ENCODE measurements at places on chromosomes 7 and 10. TPM values are rescaled to one million over a fixed set of nuclear protein-coding genes. Genes with fewer than 3 reads are reported as not detected.

DNA sequence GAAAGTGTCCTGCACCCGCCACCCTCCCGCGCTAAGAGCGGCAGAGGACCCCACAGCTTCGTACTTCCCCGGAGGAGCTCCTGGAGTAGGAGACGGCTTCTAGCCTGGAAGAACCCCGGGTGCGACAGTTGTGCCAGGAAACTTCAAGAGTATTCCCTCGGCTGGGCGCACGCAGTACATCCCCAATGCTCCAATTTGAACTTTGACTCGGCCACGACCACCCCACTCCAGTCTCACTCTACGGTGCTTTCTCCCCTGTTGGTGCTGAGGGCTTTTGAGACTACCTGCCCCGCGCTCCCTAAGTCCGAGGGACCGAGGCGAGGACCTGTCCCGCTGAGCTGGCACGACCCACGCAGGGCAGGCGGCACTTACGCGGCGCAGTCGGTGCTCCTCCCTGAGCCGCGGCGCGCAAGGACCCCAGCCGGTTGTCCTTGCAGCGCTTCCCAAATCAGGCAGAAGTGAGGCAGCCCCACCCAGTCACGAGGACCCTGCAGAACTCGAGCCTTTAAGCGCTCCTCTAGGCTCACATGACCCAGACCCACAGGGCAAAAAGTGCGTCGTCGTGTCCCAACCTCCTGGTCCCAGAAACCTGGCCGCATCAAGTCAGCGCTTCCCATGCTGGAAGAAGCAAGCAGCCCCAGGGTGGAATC, at the start of gene CPVL:
Gene CPVL (minus strand): TSS at position 481 of the 650 bp plus-strand sequence. CDS start 25,476 bp downstream, outside the sequence.
- no peak for DNase-seq

DNA sequence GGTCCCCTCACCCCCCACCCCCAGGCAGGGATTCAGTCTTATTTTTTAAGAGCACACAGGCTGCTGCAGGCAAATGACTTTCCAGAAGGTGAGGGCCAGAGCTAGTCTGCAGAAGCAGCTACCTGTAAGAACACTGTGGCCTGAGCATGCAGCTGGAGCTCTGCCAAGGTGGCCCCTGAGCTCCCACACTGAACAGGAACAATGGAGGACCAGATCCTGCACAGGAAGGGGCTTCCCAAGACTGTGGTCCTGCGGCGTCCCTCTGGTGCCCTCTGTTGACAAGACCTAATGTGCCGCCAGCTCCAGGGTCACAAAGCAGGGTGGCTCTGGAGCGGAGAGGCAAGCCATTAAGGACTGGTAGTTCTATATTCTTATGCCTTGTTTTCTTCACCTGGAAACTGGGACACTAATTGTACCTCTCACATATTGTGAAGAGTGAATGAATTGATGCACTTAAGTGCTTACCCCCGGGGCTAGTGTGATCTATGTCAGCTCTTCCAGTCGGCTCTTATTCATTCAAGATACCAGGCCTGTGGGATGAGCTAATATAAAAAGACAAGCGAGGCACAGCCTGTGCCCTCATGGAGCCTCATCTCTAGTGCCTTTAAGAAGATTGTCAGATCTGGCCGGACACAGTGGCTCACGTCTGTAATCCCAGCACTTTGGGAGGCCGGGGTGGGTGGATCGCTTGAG, 8.0 kb upstream of the BEND7 start:
- DNase-seq, result peak; percentile 59

DNA sequence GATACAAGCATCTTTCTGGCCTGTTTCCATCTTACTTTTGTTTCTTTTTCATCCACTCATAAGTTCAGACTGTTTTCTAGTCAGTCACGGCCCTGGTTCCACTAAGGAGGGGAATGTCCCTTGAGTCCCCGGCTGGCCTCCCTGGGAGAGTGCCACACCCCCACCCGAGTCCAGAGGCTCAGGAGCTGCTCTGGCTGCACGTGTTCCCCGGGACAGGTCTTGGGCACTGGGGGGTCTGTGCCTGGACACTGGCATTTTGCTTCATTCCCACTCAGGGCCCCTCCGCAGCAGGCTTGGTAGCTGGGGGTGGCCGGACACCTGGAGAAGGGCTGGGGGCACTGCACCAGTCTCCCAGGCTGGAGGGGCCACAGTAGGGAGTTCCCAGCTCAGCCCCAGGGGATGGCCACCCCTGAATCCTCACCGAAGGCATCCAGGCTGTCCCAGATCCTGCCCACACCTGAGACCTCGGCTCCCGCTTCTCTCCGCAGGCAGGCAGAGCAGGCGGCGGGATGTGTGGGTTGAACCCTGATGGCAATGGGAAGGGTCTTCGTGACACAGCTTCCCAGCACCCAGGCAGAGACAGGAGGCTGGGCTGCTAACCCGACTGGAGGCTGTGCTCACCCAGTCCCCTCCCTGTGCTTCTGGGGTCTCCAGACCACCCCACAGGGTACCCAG, 92.3 kb downstream of the BMS1 start:
- no peak for DNase-seq

- no peak for DNase-seq
Measured at GRCh38 chr7:86844608-86845007, 200.9 kb downstream of the GRM3 start.

The PLXDC2 gene
- 4.7 TPM for total RNA-seq

The STEAP1B gene
- not detected for total RNA-seq

GRCh38 chr10:63071145-63071544, 62.0 kb upstream of the NRBF2 start:
- no peak for DNase-seq

GRCh38 chr10:123026302-123026701, 17.5 kb downstream of the ACADSB start:
- no peak for DNase-seq

- DNase-seq, result no peak
Measured at GRCh38 chr10:73339436-73339835, 19.2 kb downstream of the CFAP70 start.

The CADPS2 gene
- 8.6 TPM for total RNA-seq

DNA sequence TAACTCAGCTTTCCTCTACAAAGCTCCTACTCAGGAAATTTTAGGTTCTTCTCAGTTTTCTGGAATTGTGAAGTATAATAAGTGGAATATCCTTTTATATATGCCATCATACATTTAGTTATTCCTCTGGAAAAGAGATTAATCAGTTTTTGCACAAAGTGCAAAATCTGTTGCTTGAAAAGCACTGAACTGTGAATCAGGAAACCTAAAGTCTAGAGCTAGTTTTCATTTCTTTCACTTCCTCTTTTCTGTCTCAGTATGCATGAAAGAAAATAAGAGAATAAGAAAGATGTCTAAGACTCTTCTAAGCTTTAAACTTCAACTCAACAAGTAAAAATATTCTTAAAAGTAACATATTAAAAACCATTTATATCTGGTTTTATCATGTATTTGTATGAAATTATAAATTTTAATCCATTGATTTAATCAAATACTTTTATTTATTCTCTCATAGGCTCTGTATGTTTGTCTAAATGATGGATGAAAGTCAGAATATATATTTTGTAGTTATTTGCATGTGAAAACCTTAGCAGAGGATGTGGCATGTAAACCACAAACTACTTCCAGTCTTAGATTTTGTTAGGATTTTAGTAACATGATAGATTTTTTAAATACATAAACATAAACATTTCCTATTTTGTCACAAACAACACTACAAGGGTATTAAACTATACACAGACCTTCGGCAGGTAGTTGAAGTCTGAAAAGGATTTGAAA, 1073.0 kb downstream of the XPNPEP1 start:
- no peak for DNase-seq

DNA sequence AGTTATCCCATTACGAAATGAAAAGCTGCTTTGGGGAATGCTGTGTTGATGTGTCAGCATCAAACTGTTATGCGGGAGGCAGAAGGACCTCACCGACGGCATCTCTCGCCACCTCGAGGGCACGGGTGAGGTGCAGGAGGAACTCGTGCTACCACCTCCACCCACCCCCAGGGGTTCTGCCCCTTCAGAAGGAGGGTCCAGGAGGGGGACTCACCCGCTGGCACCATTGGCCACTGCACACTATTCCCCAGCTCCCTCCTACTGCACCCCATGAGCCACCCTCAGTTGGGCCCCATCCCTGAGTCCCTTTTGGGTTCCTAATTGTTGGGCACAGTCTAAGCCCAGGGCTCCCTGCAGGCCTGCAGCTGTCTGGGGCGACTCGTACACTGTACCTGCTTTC, 236.6 kb downstream of the PTPRN2 start:
- DNase-seq, result no peak

DNA sequence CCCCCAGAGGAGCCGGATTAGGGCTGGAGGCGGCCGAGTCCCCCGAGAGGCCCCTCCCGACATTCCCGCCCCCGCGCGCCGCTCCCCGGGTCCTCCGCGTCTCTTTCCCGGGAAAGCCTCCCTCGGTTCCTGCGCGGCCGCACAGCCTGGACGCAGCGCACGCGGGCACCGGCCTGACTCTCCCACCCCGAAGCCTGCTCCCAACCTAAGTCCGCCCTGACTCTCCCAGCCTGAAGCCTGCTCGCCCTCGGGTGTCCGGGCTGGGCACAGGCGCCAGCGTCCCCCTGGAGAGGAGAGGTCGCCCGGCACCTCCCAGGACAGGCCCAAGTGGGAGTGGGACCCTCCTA, 441 bp upstream of the VENTX start:
- no peak for DNase-seq

GRCh38 chr7:37342688-37343471, 105.8 kb downstream of the ELMO1 start:
- DNase-seq, result no peak

GRCh38 chr10:33229252-33229948, 105.1 kb downstream of the NRP1 start:
- no peak for DNase-seq

DNA sequence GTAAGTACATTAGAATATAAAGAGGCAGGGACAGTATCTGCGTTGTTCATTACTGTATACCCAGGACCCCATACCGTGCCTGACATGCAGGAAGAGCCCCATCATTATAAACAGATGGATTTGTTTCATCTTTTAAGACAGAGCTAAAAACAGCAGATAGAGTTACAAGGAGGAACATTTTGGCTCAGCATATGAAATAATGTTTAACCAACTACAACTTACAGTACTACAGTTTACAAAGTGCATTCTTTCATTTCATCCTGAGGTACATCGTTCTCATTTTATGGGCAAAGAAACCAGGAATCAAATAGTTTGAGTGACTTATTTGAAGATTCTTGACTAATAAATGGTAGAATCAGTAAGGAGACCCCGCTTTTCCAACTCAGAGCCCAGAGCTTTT, 38.1 kb upstream of the AGBL3 start:
- DNase-seq, result no peak
